Globus pallidus (tissue), 1 donor: ENCODE measurements at places on chromosomes 7 and 10.

DNA sequence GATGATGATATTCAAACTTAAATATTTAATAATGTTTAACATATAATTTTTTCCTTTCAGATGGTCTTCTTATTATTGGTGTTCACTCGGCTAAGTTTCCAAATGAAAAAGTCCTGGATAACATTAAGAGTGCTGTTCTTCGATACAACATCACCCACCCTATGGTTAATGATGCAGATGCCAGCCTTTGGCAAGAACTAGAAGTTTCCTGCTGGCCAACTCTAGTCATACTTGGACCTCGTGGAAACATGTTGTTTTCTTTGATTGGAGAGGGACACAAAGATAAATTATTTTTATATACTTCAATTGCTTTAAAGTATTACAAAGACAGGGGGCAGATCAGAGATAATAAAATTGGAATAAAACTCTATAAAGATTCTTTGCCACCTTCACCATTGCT lies 22.0 kb downstream of the NHLRC2 start:
- no peak for DNase-seq

DNA sequence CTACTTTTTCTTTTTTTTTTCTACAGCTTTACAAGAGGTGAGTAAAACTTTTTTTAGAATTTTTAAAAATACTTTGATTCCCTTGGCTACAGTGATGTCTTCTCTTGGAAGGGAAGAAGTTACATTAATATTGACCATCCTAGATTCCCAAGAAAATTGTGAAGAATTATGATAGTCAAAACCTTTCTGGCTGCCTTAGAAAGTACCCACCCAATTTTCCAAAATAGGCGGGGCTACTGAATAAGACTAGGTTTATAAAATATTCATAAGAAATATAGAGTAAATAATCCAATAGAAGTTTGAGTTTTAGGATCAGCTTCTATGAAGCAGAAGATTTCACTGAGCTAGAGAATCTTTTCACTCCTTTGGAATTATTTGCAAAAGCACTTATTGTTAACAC lies 3.0 kb downstream of the COL1A2 start:
- DNase-seq: no peak

GRCh38 chr7:32299133-32299702 lies 191.0 kb downstream of the LSM5 start:
- DNase-seq: no peak

DNA sequence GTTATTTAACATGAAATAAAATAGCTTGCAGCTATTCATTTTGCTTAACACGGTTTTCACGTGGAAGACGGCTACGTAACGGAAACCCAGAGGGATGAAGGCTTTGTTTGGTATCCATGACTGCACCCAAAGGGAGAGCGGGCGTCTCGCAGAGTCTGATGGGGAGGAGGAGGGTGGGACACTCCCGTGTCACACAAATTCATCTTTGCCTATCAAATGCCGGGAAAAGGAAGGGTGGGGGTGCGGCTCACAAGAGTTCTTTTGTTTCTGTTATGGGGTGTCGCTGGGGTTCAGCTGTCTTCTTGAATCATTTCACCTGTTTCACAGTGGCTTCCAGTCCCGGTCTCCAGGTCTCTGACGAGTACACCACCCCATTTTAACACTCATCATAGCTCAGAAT lies 108.5 kb downstream of the ZRANB1 start:
- DNase-seq: no peak

DNA sequence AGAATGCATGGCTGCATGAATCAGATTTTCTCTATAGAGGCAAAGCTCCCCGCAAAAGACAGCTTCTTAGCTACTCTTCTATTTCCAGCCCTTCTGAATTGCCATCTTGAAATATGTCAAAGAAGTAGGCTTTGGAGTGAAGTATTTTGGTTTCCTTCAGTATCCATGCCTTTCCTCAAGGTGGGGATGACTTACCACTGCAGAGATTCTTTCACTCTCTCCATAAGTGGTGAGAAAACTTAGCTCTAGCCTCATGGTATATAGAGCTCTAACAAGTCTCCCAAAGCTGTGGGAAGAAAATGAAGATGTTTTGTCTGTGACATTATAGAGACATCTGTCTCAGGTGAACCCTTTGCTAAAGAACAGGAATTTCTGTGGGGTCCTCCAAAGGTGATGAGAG lies 89.6 kb upstream of the ITGB1 start:
- no peak for DNase-seq

- peak; percentile 26 for DNase-seq
These were observed 5.5 kb downstream of the SKIDA1 start for GRCh38 chr10:21519941-21520436.

DNA sequence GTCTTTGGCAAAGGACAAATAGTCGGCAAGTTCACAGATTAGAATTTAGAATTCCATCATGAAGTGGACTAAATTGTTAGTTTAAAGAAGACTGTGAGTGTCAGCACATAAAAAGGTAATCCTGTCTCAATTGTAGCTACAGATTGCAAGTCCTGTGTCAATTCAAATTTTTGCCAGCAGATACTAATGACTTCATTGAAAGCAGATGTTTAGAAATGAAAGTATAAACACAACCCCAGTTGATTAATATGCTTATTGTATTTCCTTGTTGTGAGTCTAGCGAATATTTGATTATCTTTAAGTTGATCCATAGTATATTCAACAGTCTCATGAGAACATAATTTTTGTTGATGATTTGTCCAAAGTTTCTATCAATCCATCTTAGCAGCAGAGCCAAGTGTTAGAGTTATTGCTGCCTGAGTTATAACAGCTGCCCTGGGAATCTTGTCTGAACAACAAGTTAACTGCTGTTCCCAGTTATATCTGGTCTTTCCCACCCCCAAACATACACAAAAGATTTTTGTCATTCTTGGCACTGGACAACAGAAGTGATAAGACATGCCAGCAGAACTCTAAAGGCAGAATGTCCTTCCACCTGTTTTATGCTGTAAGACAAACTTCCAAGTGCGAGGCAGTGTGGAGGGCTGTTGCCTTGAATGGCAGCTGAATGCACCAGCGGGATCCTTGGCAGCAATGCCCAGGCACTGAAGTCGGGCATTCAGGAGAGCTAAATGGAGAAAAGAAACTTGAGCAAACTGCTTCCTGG lies 21.3 kb upstream of the HERPUD2 start:
- peak; percentile 84 for DNase-seq

DNA sequence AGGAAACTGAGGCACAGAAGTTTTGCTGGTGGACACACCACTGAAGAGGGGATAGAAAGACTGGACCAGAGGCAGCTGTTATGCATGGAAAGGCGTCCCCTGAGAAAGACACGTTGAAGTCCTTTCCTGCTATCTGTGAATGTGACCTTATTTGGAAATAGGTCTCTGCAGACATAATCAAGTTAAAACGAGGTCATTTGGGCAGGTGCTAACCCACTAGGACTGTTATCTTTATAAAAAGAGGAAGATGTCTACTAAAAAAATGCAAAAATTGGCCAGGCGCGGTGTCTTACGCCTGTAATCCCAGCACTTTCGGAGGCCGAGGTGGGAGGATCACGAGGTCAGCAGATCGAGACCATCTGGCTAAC lies 31.6 kb downstream of the ELMO1 start:
- no peak for DNase-seq

- no peak for DNase-seq
These were observed 10.9 kb upstream of the BHLHA15 start for GRCh38 chr7:98200364-98200763.

DNA sequence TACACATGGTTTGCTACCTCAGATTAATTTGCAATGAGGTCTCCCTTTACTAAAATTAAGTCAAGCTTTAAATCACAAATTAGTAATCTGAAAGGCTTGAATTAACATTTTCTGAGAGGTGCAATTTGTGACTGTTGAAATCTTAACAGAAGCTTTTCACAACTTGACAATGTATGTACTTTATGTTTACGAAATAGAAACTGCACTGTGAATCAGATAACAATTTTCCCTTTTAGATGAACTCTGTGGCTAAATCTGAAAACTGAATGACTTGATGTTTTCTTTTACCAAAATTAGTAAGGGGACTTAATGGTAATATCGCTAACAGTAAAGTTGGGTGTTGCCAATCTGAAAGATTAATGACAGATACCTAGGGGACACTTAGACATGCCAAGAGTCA lies 197.6 kb downstream of the RAPGEF5 start:
- DNase-seq: no peak

- no peak for DNase-seq
These were observed 6.6 kb downstream of the SYNPO2L start for GRCh38 chr10:73648975-73649829.

DNA sequence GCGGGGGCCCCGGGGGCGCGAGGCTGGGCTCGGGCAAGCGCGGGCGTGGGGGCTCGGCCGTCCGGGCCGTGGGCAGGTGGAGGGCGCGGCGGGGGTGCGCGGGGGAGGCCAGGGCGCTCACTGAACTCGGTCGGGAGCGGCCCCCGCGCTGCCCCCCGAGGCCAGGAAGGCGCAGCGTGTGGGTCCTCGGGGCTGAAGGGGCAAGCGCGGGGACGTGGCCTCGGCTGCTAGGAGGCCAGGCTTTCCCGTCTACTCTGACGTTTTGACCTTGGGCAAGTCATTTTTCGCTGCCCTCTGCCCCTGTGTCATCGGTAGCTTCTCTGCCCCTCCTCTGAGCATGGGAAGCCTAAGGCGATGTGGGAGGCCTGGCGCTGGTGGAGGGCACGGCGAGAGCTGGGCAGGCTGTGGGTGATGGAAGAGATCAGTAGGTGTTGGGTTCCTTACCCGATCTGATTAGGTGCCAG lies 441 bp downstream of the FBH1 start:
- DNase-seq: no peak
